ENCODE measurements at places on chromosomes 12 and 14.
A peak's percentile ranks its signal among the peaks of the same experiment; 100 is the strongest.

GRCh38 chr14:50846226-50846880 is 15.4 kb upstream of the NIN start:
- peak; percentile 79 for DNase-seq

GRCh38 chr12:93698307-93699092 is 21.3 kb downstream of the CRADD start:
- DNase-seq = peak; percentile 42

DNA sequence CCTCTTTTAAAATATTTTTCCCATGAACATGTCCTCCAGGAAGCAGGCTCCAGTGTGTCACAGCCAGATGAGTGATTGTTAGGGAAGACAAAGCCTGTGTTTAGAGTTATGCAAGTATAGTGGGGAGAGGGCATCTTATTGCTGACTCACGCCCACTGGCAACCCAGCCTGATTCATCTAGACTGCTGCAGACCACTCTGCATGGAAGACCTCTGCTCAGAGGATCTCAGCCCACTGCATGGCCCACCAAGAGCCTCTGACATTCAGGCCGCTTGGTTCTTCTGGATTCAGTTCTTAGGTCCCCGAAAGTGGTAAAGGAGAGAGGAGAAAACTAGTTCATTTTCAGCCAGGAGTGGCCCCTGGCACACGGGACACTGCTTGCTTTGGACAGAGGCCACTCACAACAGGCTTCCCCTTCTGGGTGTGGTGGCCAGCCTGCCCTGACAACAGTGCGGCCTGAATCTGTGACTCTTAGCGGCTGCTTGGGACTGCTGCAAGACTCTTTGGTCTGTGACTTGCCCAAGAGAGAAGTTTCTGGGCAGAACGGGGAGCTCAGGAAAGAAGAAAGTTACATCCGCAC is 266.3 kb downstream of the ZFP36L1 start:
- DNase-seq = no peak

GRCh38 chr12:46382408-46382963 is 9.9 kb upstream of the SLC38A2 start:
- no peak for DNase-seq

DNA sequence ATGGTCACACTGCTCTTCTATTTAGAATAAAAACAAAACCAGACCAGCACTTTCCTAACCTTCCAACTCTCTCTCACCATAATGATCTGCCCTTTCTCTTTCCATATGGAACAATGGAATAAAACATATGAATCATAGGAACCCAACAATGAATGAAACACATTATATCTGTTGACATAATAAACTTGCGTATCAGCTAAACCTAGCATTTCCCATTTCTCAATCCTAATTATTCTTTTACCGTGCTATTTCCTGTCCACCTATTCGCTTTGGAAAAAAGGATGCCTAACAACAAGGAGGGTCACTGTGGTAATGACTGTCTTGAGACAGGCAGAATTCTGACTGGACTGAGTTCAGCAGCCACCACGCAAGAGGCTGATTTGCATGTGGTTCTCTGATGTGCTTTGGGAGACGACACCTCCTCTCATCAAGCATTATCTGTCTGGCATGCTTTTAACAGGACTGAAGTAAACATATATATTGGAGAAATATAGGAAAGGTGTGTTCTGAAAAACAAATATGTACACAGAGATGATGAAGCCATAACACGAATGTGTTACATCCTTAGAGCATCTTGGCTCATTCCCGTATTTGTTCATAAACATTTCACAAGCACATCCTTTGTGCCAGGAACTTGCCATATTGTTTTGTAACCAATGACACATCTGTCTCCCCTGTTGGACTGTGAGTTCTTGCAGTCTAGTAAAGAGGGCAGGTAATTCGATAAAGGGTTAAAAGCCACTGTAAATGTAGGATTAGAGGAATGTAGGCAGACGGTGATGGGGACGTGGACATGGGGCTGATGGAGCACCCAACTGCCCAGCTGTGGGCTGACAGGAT is 87.7 kb downstream of the PTPRB start:
- no peak for DNase-seq

- DNase-seq = no peak
These were observed 220.3 kb downstream of the KIF26A start for GRCh38 chr14:104358528-104359300.

- no peak for DNase-seq
These were observed 439.0 kb downstream of the NRXN3 start for GRCh38 chr14:78608998-78609787.

GRCh38 chr12:9751204-9752144 is 9.2 kb downstream of the CD69 start:
- peak; percentile 59 for DNase-seq

GRCh38 chr12:92502417-92503028 is 200.3 kb upstream of the PLEKHG7 start:
- no peak for DNase-seq

DNA sequence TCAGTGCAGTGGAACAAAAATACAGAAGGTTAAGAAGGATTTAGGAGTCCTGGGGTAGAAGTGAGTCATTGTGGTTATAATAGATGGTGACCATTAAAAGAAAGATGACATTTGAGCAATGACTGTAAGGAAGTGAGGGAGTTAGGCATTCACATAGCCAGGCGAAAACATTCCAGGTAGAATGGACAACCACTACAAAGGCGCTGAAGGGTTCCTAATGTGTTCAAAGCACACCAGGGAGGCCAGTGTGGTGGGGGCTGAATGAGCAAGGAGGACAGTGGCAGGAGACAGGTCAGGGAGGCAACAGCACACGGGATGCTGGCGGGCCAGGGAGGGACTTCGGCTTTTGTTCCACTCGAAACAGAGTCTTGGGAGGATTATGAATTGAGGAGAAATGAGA is 129.9 kb downstream of the NPAS3 start:
- DNase-seq = no peak

DNA sequence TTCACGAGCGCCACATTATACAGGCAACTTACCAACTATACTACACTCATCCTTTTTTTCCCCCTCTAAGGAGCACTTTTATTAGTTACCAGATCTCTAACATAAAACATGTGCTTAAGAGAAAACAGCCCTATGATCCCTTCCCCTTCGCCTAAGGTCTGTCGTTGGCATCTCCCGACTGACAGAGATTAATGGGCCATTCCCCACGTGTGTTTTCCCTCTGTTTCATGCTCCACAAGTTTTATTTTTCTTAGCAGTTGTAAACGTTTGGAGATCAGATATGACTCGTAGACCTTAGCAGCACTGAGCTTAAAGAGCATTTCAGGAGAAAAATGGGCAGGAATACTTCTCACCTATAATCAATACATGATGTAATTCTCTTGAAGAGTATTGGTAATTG is 51.4 kb upstream of the FZD10 start:
- no peak for DNase-seq

GRCh38 chr12:54611715-54612149 is 23.0 kb downstream of the LACRT start:
- DNase-seq = no peak

DNA sequence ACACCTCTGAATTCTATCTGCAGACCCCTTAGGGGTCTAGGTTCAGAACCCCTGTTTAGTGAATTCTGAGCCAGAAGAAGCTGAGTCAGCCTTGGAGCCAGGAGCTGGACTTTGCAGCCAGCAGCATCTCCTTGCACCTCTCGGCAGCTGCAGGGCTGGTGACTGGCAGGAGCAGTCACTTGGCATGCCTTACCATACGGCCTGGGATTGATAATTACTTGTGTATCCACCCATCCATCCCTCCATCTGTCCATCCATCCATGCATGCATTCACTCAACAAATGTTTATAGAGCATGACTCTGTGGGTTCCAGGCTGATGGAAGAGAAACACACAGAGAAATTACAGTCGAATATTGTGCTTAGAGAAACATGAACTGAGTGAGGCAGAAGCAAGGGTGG is 67.5 kb upstream of the PRIMA1 start:
- DNase-seq = no peak

GRCh38 chr12:104720339-104721038 is 237.6 kb downstream of the SLC41A2 start:
- DNase-seq = no peak
